ENCODE measurements at places on chromosomes 6 and 20. TPM values are rescaled to one million over a fixed set of nuclear protein-coding genes. Genes with fewer than 3 reads are reported as not detected.

GRCh38 chr6:24988562-24988961, 52.8 kb upstream of the RIPOR2 start:
- H3K36me3 ChIP-seq, result no peaks in the 10 kb centered on the region
- H3K4me1 ChIP-seq, result no peaks in the 10 kb centered on the region
- no peak overlapping the region for H3K4me3 ChIP-seq
- H3K27me3 ChIP-seq, result no peaks in the 10 kb centered on the region
- DNase-seq, result no peak

GRCh38 chr6:25612666-25613065, 39.3 kb upstream of the SCGN start:
- H3K27ac ChIP-seq, result no peak overlapping the region
- no peak for DNase-seq
- H3K27me3 ChIP-seq, result no peaks in the 10 kb centered on the region
- H3K4me3 ChIP-seq, result no peak overlapping the region
- H3K4me1 ChIP-seq, result no peaks in the 10 kb centered on the region

GRCh38 chr20:47659904-47660601, 125.2 kb downstream of the SULF2 start:
- H3K36me3 ChIP-seq, result no peaks in the 10 kb centered on the region
- H3K27me3 ChIP-seq, result no peaks in the 10 kb centered on the region
- H3K4me3 ChIP-seq, result no peak overlapping the region
- H3K27ac ChIP-seq, result no peak overlapping the region

- no peaks in the 10 kb centered on the region for H3K27me3 ChIP-seq
- no peak for DNase-seq
- peak overlapping the region; percentile 66 for H3K27ac ChIP-seq
- H3K4me3 ChIP-seq, result no peak overlapping the region
- H3K36me3 ChIP-seq, result no peaks in the 10 kb centered on the region
These were observed 12.8 kb upstream of the SASH1 start for GRCh38 chr6:148329596-148330381.

DNA sequence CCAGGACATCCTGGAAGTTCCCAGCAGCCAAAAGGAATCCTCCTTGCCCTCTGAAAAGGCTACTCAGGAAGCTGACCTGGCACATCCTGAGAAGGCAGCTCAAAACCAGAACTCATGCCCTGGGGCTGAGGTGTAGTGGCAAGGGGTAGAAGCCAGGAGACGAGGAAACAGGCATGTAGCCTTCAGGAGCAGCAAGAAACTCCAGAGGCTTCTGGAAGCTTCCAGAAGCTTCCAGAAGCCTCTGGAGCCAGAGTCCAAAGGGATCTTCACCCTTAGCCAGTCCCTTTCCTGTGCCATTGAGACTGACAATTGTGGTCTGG, 43.9 kb downstream of the BMP7 start:
- no peak overlapping the region for H3K4me3 ChIP-seq
- H3K27me3 ChIP-seq, result no peaks in the 10 kb centered on the region
- no peaks in the 10 kb centered on the region for H3K4me1 ChIP-seq
- no peak for DNase-seq
- H3K36me3 ChIP-seq, result no peaks in the 10 kb centered on the region
- H3K27ac ChIP-seq, result no peak overlapping the region

- H3K4me1 ChIP-seq, result no peaks in the 10 kb centered on the region
- no peaks in the 10 kb centered on the region for H3K27me3 ChIP-seq
- H3K36me3 ChIP-seq, result no peaks in the 10 kb centered on the region
- DNase-seq, result no peak
- no peak overlapping the region for H3K27ac ChIP-seq
These were observed 295.2 kb downstream of the EPHA7 start for GRCh38 chr6:93124006-93124632.

- no peaks in the 10 kb centered on the region for H3K27me3 ChIP-seq
- no peak overlapping the region for H3K4me3 ChIP-seq
- H3K27ac ChIP-seq, result no peak overlapping the region
- no peaks in the 10 kb centered on the region for H3K4me1 ChIP-seq
These were observed 130.4 kb downstream of the OLIG3 start for GRCh38 chr6:137363805-137364138.

DNA sequence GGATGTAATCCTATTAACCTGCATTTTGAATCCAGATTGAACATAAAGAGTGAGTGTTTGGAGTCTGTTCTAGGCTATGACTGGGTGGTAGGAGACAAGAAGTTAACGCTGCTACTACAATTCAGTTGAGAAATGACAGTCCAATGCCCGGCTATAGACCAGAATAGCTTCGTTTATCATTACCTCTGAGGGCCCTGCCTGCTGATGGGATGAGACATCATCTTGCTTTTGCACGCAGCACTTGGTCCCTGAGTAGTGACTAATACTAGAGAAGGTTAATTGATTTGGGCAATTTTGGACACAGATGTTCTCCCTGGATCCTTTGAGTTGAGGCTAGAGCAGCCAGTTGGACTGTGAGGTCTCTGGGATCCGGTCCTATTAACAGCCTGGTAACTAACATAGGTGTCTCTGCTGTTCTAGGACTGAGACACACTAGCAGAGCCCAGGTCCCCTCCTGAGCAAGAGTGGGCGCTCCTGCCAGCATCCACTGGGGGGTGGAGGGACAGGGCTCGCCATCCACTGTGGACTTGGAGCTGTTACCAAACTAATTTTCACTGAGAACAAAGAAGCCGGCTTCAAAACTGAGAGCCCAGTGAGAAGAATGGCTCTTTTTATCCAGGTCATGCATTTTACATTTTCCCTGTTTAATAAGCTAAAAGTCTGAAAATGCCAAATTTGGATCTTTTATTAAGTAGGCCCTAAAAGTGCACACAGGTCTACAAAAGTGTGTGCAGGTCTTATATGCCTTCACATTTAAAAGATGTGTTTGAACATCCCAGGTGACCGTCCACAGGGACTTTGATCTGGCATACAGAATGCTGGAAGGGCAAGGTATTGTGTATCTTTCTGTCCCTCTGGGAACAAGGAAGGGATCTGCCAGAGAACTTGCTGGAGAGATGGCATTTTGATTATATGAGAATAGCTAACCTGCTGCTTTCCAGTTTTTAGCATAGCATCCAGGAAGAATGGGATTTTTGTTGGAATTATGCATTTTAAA, 212.5 kb downstream of the CDH4 start:
- no peaks in the 10 kb centered on the region for H3K27me3 ChIP-seq
- H3K4me3 ChIP-seq, result no peak overlapping the region
- no peak overlapping the region for H3K27ac ChIP-seq
- DNase-seq, result no peak
- no peaks in the 10 kb centered on the region for H3K36me3 ChIP-seq

DNA sequence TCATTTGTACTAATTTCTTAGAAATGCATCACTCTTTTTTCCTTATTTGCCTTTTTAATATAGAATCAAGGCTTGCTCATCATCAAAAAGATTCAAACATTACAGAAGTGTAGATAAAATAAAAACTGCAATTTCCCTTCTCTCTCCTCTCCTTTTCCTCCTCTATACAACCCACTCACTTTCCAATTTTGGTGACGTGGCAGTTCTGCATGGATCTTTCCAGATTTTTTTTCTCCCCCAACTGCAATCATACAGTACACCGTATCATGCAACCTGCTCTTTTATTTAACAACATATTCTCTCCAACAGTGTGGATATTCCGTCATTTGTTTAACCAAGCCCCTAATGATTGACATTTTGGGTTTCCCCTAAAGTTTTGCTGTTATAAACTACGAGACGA, 140.5 kb downstream of the BFSP1 start:
- no peaks in the 10 kb centered on the region for H3K4me1 ChIP-seq
- no peak overlapping the region for H3K4me3 ChIP-seq
- no peaks in the 10 kb centered on the region for H3K27me3 ChIP-seq
- H3K36me3 ChIP-seq, result no peaks in the 10 kb centered on the region
- no peak overlapping the region for H3K27ac ChIP-seq
- DNase-seq, result no peak

DNA sequence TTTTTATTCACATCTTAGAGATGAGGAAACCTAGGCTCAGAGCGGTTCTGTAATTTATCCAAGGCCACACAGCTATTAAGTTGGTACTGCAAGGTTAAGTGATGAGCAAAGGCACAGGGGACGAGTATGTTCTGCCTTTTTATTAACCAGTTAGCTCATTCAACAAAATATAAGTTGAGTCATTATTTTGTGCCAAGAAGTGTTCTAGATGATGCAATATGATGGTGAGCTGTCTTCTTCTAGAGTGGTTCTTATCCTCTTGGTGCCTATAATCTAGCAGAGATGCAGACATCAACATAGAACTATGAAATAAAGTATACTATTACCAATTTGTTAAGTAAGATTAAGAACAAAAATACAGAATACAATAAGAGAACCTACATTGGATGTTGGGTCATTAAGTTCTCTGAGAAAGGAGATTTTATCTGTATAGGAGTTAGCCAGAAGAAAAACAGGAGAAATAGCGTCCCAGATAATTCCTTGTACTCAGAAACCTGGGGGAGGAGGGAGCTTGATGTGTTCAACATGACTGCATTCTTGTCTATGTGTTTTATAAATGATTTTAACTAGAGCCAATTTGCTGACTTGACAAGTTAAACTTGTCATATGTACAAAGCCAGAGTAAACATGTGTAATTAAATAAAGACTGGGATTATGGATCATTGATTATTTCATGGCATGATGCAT, 122.3 kb downstream of the TBXT start:
- no peak for DNase-seq
- no peaks in the 10 kb centered on the region for H3K4me1 ChIP-seq
- no peaks in the 10 kb centered on the region for H3K27me3 ChIP-seq
- no peak overlapping the region for H3K4me3 ChIP-seq
- H3K27ac ChIP-seq, result no peak overlapping the region

DNA sequence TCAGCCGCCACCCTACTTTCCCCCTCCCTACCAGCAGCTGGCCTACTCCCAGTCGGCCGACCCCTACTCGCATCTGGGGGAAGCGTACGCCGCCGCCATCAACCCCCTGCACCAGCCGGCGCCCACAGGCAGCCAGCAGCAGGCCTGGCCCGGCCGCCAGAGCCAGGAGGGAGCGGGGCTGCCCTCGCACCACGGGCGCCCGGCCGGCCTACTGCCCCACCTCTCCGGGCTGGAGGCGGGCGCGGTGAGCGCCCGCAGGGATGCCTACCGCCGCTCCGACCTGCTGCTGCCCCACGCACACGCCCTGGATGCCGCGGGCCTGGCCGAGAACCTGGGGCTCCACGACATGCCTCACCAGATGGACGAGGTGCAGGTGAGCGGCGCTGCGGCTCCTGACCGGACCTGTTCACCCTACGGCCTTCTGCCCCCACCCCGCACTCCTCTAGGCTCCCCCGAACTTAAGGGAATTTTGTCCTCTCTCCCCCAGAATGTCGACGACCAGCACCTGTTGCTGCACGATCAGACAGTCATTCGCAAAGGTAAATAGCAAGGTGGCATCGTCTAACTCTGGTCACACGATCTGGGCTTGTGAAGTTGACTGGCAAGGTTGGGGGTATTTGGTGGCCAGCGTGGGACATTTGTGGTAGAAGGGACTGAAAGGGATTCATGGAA, 2.3 kb downstream of the TFAP2C start:
- H3K4me3 ChIP-seq, result no peak overlapping the region
- peaks cover 7% of the 10 kb centered on the region for H3K27me3 ChIP-seq
- H3K27ac ChIP-seq, result peak overlapping the region; percentile 58
- no peaks in the 10 kb centered on the region for H3K36me3 ChIP-seq

DNA sequence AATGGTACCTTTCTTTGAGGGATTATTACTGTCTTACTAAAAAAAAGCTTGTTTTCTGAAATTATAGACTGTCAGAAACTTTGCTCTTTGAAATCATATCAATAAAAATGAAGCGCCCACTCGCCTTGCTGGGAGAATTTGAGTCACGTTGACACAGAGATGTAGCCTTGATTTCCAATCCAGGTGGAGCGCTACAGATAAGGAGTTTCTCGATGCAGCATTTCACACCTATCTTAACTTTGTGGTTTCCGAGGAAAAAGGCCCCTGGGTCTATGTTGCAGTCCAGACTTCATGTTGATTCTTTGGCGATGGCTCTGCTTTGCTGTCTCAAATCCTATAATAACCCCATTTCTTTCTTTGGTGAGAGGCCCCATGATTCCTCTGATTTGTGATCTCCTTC, 158.1 kb upstream of the ARG1 start:
- no peaks in the 10 kb centered on the region for H3K27me3 ChIP-seq
- no peaks in the 10 kb centered on the region for H3K36me3 ChIP-seq
- no peak overlapping the region for H3K4me3 ChIP-seq
- no peak for DNase-seq

GRCh38 chr6:89597988-89598387, 40.6 kb downstream of the LYRM2 start:
- H3K4me1 ChIP-seq, result no peaks in the 10 kb centered on the region
- H3K27ac ChIP-seq, result no peak overlapping the region
- no peak overlapping the region for H3K4me3 ChIP-seq
- DNase-seq, result no peak
- H3K27me3 ChIP-seq, result no peaks in the 10 kb centered on the region
- H3K36me3 ChIP-seq, result no peaks in the 10 kb centered on the region

GRCh38 chr6:71049198-71049770, 92.4 kb upstream of the B3GAT2 start:
- DNase-seq, result no peak
- no peaks in the 10 kb centered on the region for H3K27me3 ChIP-seq
- no peak overlapping the region for H3K27ac ChIP-seq
- no peak overlapping the region for H3K4me3 ChIP-seq
- no peaks in the 10 kb centered on the region for H3K4me1 ChIP-seq
- H3K36me3 ChIP-seq, result no peaks in the 10 kb centered on the region

DNA sequence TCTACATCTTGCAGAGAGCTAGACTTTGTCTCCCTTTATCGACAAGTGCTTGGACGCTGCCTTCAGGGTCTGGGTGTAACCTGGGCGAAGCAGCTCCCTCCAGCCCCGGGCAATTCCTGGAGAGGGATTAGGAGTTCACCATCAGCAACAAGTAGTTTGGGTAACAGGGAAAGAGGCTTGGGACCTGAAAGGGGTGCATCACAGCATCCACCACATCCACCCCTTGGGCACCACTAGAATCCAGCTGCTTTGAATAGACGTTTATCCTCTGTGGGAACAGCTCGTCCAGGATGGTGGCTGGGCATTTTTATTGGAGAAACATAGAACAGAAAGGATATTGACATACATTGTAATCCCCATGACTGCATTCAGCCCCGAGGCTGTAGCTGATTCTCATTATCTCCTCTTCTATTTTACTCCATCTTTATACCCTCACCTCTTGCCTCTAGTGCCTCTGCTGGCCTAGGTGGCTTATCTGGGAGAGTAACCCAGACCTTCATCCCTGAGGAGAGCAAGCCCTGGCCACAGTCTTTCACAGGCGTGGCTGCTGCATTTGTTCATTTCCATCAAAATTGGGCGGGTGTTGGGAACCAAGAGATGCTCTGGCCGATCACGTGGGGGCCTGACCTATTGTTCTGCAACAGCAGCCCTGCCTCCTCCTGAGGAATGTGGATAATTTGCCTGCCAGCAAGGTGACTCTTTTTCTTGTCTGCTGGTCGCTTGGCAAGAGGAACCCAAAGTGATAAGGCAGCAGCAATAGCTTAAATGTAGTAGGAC, 109.2 kb upstream of the RALGAPA2 start:
- H3K4me1 ChIP-seq, result no peaks in the 10 kb centered on the region
- H3K4me3 ChIP-seq, result no peak overlapping the region
- no peaks in the 10 kb centered on the region for H3K36me3 ChIP-seq
- DNase-seq, result no peak

Gene TRIM10
- total RNA-seq, result not detected

Gene FAM83B
- total RNA-seq, result 0.29 TPM

Gene CLPSL2
- not detected for total RNA-seq

Gene DSTN
- total RNA-seq, result 638 TPM

Gene FUT9
- not detected for total RNA-seq

Gene TEAD3
- total RNA-seq, result 107 TPM

Gene INSM1
- total RNA-seq, result not detected

Gene LBP
- not detected for total RNA-seq

Gene DAAM2
- 43.3 TPM for total RNA-seq

Gene TP53INP2
- total RNA-seq, result 23.2 TPM
